Aorta (tissue), 5 donors: ENCODE measurements at places on chromosomes 6 and 20. TPM values are rescaled to one million over a fixed set of nuclear protein-coding genes. Genes with fewer than 3 reads are reported as not detected.

GRCh38 chr6:134148566-134148965 is 96.1 kb upstream of the SLC2A12 start:
- no peaks in the 10 kb centered on the region for H3K27me3 ChIP-seq
- no peak overlapping the region for H3K27ac ChIP-seq
- no peaks in the 10 kb centered on the region for H3K36me3 ChIP-seq
- no peaks in the 10 kb centered on the region for H3K4me1 ChIP-seq
- DNase-seq: no peak

- no peaks in the 10 kb centered on the region for H3K27me3 ChIP-seq
- H3K4me1 ChIP-seq: no peaks in the 10 kb centered on the region
- no peak overlapping the region for H3K27ac ChIP-seq
- no peaks in the 10 kb centered on the region for H3K36me3 ChIP-seq
- H3K4me3 ChIP-seq: no peak overlapping the region
- peak; percentile 59 for DNase-seq
Measured at GRCh38 chr6:43823879-43824702, 54.1 kb downstream of the VEGFA start.

UNC5CL gene
- total RNA-seq: 0.75 TPM

MCHR2 gene
- total RNA-seq: not detected

FAM209A gene
- 1.0 TPM for total RNA-seq
